ENCODE measurements at places on chromosomes 12 and 14.

DNA sequence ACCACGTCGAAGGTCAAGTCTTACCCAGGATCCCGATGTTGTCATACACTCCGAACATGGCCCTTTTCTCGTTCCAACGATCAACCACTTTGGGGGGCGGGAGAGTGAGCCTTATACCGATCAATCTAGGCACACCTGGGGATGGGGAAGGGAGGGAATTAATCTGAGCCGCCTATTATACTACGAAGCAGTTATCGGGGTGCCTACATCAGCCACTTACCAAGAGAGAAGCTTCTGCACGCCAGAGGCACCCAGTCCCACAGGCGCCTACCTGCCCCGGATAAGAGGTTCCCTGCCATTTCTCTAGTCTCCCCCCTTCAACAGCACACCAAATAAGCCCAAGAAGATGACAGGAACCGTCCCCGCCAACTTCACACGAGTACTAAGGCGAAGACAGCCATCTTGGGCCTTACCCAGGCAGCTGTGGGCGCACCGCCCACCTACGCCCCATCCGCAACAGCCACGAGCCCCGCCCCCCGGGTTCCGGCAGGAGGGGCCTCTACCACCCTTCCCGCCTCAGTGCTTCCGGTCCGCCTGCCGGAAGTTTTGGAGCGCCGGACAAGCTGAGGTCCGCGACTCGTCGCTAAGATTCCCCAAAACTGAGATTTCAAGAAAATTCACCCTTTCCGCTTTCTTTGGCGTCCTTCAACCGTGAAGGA, at the start of gene MRPL51:
Gene MRPL51, minus strand, starts transcription at position 425 of the 659 bp plus-strand sequence. Its CDS starts 126 bp downstream, at position 299.
- DNase-seq: peak; percentile 95

DNA sequence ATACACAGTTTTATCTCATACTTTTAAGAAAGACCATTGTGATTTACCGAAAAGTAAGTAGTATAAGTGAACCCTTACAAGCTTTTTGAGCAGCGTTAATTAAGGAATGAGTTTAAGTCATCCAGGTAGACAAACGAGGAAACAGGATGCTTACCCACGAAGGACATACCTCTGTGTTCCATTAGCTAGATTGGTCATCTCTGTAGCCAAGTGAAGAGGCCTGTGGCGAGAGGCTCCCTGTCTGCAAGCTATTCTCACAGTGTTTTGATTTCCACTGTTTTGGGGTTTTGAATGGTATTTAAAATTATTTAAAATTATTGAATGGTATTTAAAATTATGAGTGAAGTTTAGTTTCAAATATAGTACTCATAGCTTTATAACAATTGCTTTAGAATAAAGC, 342.1 kb upstream of the RGS6 start:
- DNase-seq: no peak

- DNase-seq: no peak
These were observed 74.3 kb upstream of the ARID2 start for GRCh38 chr12:45655186-45655585.

GRCh38 chr14:92567173-92567725, 53.7 kb downstream of the RIN3 start:
- no peak for DNase-seq

DNA sequence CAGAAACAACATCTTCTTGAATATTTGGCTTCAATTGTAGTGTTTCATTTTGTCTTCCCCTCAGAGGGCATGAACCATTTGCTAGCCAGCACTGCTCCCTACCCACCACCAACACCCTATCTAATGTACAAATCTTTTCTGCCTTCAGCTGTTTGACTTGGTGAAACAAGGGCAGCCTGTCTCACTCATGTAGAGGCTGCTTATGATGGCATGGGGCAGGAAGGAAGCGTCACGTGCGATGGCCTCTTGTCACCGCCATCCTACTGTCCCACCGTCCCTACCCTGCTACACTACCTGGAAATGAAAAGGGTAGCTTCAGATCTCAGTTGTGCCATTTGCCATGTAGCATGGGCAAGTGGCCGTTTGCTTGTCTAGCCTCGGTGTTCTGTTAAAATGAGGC, 29.9 kb upstream of the LRTM2 start:
- DNase-seq: no peak

- DNase-seq: no peak
These were observed 43.5 kb downstream of the DNAI7 start for GRCh38 chr12:25151476-25151875.

- no peak for DNase-seq
These were observed 202.9 kb upstream of the ATXN7L3B start for GRCh38 chr12:74334780-74335179.

DNA sequence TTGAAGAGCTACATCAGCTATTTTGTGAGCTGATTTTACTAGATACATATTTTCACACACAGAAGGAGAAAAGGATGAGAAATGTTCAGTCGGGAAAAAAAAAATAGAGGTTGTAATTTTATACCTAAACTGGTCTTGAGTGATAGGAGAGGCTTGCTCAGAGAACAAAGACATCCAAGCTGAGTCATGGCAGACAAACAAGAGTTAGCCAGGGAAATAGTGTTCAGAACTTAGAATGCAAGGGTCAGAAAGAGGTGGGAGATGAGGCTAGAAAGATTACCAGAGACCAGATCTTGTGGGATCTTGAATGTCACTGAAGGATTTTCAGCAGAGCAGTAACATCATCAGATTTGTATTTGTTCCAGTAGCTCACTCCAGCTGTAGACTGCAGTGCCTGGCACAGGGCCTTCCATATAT, 121.9 kb upstream of the ATF1 start:
- no peak for DNase-seq

DNA sequence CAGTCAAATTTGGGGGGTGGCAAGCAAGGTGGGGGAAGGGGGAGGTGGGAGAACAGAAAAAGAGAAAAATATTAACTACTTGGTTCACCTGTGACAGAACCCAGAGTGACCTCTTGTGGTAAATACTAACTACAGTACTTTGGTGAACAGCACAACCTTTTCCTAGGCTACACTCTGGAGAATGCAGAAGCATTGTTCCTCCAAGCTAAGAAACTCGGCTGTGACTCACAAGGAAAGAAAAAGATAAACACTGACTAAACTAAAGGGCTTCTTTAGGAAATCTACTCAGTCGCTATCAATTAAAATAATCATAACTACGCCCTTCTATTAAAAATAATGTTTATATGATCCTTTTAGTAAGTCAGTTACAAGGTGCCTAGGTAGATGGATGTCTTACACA, 5.4 kb downstream of the KCNH5 start:
- DNase-seq: no peak

DNA sequence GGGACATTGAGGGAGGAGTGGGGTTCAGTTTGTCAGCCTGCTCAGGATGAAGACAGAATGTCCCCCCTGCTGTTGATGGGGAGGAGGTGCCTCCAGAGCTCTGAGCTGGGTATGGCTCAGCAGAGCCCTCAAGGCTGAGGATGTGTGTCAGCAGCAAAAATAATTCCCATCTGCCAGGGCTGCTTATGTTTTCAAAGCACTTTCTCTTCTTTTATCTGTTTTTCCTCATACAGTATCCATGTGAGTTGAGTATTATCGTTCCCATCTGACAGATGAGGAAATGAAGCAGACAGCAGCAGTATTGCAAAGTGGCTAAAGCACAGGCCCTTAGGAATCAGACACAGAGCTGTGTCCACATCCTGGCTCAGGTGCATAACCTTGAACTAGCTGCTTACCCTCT, 94.1 kb downstream of the SLC8A3 start:
- no peak for DNase-seq

- DNase-seq: no peak
These were observed 13.3 kb upstream of the BTG1 start for GRCh38 chr12:92158796-92159439.

DNA sequence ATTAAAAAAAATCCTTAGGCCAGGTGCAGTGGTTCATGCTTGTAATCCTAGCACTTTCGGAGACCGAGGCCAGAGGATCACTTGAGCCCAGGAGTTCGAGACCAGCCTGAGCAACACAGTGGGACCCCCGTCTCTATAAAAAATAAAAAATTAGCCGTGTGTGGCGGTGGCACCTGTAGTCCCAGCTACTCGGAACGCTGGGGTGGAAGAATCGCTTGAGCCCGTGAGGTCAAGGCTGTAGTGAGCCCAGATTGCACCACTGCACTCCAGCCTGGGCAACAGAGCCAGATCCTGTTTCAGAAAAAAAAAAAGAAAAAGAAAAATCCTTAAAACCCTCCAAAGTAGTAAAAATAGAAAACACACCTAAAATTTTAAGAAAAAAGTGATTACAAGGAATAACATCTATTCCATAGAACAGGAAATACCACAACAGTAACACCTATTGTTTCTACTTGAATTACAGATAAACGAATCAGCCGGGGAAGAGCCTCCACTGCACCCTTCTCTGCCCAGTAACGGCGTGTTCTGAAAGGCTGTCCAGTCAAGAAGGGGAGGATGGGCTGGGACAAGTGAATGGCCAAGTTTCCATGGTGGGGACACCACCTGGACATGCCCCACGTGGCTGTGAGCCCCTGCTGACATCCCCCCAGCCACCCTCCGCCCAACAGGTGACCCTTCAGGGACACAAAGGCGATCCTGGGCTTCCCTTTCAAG, 17.8 kb downstream of the POLE start:
- DNase-seq: no peak

GRCh38 chr12:10153271-10154144, 18.4 kb downstream of the OLR1 start:
- DNase-seq: peak; percentile 25

GRCh38 chr12:113261847-113262470, 40.7 kb downstream of the TPCN1 start:
- no peak for DNase-seq

DNA sequence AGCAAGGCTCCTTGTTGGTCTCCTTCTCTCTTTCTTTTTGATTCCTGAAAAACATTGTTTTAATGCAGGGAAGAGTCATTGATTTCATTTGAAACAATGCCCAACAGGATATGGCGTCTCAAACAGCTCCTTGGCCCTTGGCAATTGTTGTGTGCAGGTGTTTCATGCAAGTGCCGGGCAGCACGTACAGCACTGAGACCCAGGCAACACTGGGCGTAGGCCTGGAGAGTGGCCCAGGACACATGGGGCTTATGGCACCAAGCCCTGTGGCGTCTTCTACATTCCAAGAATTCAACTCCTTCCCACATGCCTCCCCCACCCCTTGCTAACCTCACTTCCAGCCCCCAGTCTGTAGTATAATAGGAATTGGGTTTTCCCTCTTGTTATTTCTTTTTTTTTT, 230.4 kb downstream of the SPTSSA start:
- DNase-seq: no peak

- DNase-seq: no peak
These were observed 291.9 kb downstream of the SOX5 start for GRCh38 chr12:23657598-23657997.

GRCh38 chr14:78764240-78764639, 594.1 kb downstream of the NRXN3 start:
- no peak for DNase-seq

- DNase-seq: no peak
These were observed 31.5 kb downstream of the TMEM132D start for GRCh38 chr12:129871991-129872972.

DNA sequence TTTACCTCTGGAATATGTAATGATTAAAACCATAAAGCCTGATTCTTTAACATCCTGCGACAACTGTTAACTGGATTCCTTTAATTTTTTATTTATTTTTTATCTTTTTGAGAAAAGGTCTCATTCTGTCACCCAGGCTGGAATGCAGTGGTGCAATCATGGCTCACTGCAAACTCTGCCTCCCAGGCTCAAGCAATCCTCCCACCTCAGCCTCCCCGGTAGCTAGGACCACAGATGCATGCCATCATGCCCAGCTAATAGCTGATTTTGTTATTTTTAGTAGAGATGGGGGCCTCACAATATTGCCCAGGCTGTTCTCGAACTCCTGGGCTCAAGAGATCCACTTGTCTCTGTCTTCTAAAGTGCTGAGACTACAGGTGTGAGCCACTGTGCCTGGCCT, 3.7 kb downstream of the MYBPC1 start:
- no peak for DNase-seq

DNA sequence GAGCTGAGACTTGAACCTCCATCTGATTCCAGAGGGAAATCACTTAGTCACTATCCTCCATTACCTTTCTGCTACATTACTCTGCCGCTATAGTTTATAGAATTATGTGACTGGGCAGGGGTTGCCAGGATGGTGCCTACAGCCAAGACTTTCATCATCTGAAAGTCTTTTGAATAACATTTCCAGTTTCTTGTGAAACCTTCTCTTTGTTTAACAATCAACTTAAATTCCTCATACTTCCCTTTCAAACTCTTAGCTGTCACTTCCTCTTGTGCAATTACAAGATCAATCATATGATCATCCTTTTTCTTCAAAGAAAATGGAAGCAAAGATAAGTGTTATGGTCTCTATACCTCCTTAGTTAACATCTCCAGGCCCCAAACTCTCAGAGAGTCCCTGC, 25.4 kb upstream of the PELI2 start:
- DNase-seq: no peak

DNA sequence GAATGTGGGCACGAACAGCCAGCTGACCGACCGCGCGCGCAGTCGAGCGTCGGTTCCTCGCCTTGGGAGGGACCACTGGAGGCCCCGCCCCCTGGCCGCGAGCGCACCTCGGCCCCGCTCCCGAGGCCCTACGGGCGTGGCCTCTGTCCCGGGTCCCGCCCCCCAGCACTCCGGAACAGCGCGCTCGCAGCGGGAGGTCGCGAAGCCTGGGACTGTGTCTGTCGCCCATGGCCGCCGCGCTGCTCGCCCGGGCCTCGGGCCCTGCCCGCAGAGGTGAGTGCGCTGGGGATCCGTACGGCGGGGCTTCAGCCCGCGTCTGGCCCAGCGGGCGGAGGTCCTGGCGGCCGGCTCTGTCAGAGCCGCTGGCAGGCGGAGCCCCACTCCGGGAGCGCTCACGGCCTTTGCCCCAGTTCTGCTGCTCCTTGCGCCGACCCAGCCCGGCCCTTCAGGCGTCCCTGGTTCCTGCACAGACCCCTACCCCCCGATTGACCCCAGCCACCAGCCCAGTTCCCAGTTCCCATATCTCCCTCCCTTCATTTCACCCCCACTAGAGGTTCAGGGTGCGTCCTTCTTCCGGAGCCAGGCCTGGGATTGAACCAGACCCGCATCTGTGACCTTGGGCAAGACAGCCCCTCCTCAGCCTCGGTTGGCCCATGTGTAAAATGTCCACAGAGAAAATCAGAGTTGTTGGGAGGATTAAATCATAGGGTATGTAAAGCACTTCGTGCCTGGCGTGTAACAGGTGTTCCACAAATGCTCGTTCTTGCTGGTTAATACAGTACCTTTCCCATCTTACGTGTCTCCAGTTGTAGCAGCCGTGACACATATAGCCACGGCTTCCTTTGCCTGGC, at the start of gene ACADS:
Gene ACADS, plus strand, starts transcription at position 168 of the 851 bp plus-strand sequence. Its CDS starts 60 bp downstream, at position 228.
- DNase-seq: peak; percentile 89

DNA sequence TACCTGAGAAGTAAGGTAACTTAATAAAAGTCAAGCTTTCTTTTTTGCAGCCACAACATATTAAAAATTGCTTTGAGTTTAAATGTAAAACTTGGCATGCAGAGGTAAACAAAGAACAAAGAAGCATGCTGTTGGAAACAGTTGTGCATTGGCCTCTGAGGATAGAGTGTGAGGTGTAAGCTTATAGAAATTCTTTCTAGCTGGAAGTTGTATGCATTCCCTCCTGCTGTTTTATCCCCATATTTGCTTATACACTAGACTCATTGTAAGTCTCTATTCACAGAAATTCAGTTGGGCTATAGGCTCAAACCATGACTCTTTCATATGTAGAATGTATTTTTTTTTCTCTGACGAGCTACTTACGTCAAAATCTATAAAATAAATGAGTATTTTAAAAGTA, 316.3 kb downstream of the SLC6A15 start:
- no peak for DNase-seq
